ENCODE measurements at places on chromosomes 3 and 15.

- DNase-seq: no peak
Measured at GRCh38 chr3:20145874-20146273, 40.1 kb downstream of the SGO1 start.

- no peak for DNase-seq
Measured at GRCh38 chr3:52069135-52069534, 12.8 kb upstream of the DUSP7 start.

DNA sequence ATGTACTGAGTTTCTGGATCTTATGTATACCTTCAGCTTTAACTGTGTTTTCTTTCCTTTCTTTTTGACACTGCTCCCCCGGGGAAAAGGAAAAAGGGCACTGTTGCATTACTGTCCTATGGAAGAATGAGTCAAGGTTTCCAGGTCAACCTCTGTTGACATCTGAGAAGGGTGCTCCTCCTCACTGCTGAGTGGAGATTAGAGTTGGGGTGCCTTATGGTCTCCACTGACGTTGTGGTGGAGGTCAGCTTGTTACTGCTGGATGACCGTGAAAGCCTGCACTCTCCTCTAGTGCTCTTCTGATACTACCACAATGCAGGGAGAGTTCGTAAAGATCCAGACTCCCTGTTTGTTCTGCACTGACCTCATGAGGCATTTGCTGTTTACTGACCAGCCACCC lies 252.1 kb upstream of the GRM7 start:
- DNase-seq: no peak

GRCh38 chr15:85116066-85116465 lies 134.4 kb downstream of the PDE8A start:
- no peak for DNase-seq

DNA sequence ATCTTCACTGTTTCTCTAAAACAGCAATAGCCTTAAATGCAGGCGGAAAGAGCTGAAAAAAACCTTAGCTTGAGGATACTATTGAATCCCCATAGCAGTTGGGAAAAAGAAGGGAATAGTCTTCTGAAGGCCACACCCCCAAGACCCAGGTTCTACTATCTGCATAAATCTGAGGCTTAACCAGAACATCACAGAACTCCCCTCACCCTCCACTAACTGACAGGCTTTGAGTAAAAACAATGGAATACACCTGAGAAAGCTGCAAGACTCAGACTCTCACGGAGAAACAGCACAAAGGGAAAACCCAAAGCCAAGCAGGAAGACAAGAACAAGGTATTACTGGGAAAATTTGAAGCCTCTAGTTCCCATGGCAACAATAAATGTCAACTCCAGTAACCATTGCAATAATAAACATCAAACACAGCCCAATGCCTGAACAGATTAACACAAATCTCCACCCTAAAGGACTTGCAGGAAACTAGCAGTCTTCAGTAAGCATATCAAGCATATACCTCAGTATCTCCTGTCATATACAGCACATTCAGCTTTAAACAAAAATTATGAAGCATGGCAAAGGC lies 56.4 kb downstream of the TMCC1 start:
- DNase-seq: no peak

DNA sequence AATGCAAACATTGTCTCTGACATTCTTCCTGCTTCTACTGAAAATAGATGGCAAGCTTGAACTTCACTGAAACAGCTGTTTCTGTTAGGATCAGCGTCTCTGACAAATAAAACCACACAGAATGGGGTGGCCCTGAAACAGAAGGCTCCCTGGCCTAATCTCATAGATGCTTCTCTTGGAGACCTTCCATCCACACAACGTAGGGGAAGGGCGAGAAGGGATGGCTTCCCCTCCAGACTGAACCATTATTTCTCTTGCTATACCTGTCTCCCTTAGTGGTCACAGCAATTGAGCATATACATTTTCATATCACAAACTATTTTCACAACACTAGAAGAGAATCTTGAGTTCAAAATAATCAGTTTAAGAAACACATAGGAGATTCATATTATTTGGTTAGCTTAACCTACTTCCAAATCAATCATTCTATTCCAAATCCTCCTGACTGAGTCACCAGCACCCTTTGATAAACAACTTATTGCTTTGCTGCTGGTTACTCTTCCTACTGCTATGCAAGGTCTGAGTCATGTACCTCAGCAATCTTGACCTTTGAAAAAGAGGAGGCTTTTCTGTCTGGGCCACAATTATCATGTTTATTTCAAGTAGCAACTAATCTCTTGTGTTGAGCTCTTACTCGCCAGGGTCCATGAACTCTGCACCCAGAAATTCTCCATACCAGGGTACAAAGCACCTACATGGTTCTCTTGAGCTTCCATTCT lies 45.5 kb downstream of the CBLB start:
- DNase-seq: peak; percentile 37

DNA sequence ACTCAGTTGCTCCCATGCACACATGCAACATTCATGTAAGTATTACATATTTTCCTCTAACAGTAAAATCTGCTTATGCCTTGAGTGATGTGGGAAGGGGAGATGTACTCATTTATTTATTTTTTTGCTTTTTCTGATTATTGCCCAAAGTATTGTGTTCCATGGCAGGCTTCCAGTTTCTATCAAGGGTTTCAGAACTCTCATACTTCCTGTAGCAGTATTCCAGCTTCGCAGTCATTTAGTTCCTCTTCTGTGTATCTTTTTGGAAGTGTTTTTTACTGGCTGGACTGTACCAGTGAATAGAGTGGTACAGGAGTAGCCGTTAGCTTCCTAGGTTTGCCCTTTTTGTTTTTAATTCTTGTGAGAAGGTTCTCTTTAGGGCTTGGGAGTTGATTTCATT lies 26.9 kb downstream of the RAB11A start:
- DNase-seq: peak; percentile 29

- DNase-seq: no peak
Measured at GRCh38 chr15:88844749-88845386, 41.6 kb downstream of the ACAN start.

DNA sequence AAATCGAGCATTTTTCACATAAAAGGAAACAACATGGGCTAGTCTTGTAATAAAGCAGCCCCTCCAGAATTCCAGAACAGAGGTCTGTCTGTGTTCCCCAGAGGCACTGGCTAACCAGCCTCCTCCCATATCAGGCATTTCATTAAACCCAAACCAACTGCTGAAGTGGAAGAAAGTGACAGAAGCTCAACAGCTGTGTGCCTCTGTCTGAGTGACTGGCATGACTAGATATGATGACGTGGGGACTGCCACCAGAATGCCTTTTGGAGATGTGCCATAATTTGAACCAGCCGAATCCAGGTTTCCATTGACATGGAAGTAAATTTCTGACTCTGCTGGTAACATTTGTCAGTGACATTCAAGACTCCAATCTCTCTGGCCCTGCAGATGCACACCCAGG lies 8.7 kb downstream of the LIMD1 start:
- no peak for DNase-seq

DNA sequence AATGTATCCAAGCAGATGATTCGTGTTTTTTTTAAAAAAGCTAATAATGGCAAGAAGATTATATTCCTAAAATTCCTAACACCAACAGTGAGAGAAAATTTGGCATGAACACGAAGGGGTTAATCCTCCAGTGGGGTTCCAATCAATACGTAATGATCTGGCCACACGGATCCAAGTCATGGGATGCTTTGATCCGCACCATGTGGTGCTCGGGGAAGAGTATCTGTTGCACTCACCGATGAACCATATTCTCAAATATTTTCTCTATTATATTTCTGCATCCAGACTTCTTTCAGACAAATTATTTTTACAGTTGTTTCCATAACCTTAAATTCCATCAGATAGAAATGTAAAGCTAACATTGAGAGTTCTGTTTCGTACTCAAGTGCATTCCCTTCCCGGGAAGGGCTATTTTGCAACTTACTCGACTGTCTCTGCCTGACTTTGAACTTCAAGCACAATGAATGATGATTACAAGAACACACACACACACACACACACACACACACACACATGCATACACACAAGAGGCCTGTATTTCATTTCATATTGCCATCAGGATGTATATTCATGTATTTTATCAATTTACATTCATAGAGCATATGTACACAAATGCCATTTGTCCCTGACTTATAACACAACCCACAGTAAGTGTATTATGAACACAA lies 567.2 kb downstream of the FOXP1 start:
- no peak for DNase-seq

GRCh38 chr15:29078541-29078940 lies 191.1 kb downstream of the NSMCE3 start:
- DNase-seq: no peak

DNA sequence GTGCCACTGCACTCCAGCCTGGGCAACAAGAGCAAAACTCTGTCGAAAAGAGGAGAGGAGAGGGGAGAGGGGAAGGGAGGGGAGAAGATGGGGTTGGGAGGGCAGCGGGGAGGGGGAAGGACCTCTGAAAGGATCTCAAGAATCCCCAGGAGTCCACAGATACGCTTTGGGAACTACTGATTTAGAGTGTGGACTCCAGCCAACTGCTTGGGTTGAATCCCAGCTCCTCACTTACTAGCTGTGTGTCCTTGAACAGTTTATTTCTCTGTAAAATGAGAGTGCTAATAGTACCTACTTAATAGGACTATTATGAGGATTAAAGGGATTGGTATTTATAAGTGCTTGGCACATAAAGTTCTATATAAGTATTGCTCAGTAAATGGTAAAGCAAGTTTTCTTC lies 45.0 kb upstream of the FAH start:
- no peak for DNase-seq

- DNase-seq: no peak
Measured at GRCh38 chr15:67927501-67928168, 87.8 kb upstream of the RNU6-1 start.

DNA sequence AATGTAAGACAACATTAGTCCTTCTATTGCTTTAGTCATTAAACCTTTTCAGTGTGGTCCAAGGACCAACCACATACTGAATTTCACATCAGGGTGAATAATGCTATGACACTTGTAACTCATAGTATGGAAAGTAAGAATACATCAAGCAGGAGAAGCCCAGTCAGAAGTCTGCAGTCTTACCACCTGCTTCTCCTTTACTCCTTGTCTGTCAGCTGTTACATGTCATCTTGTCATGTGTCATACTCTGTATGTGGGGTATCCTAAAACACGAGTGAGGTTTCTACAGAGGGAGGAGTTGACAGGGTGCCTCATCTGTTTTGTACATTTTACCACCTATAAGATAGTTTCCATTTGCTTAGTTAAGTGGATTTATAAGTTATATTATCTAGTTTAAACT lies 32.8 kb upstream of the EID1 start:
- no peak for DNase-seq

- no peak for DNase-seq
Measured at GRCh38 chr3:83559082-83559481, 1399.7 kb upstream of the CADM2 start.

- no peak for DNase-seq
Measured at GRCh38 chr15:60928210-60928609, 300.9 kb downstream of the RORA start.

- DNase-seq: no peak
Measured at GRCh38 chr15:58734859-58735258, 14.6 kb downstream of the ADAM10 start.

GRCh38 chr3:107589454-107589853 lies 66.7 kb downstream of the BBX start:
- DNase-seq: peak; percentile 6
